ENCODE measurements at places on chromosomes 6 and 20.

GRCh38 chr20:61613917-61614705, 362.1 kb downstream of the CDH4 start:
- DNase-seq, result no peak

DNA sequence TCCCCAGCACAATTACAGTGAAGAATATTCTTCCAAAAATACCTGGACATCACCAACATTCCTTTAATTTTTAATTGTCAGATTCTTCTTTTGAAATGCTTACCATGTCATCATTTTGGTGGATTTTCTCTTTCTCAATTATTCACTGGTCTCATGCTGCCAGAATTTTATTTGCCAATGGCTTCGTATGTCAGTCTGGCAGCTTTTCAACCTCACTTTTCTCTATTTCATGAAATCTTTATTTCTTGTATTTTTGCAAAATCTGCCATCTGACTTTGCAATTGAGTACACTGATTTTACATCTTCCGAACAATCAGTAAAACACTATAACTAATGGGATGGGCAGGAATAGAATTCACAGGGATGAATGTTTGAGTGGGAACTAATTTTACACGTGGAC, 84.1 kb downstream of the BTBD9 start:
- no peak for DNase-seq

DNA sequence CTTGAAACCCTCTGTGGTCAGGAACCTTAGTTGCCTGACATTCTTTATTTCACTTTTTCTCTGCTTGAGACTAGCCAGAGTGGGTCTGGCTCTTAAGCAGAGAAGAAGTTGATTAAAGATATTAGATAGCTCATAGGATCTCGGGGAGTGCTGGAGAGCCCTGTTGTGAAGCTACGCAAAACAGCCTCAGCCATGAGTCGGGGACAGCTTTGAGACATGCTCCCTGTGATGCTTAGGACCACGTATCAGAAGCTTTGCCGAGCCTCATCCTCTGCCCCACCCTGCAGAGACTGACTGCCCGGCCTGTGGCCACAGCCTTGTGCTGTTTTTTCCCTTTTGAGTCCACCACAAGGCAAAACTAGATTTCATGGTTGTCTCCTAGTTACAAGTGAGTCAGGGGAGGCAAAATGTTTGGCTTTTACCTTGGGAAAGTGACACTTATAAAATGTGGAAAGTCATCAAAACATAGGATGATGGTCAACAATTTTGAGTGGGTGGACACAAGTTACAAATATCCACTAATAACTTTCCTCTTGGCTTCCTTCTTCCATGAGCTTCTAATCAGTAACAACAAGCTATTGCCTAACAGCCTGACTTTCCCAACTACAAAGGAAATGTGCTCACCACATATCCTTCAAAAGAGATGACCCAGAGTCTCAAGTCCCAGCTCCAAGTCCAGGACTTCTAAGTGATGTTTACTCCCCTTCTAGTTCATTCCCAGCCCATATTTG, 108.4 kb downstream of the JAG1 start:
- DNase-seq, result no peak

- DNase-seq, result no peak
Observed at GRCh38 chr6:24844903-24845302, 46.2 kb upstream of the ARMH2 start.

- DNase-seq, result no peak
Observed at GRCh38 chr20:44034965-44035635, 120.4 kb downstream of the TOX2 start.

DNA sequence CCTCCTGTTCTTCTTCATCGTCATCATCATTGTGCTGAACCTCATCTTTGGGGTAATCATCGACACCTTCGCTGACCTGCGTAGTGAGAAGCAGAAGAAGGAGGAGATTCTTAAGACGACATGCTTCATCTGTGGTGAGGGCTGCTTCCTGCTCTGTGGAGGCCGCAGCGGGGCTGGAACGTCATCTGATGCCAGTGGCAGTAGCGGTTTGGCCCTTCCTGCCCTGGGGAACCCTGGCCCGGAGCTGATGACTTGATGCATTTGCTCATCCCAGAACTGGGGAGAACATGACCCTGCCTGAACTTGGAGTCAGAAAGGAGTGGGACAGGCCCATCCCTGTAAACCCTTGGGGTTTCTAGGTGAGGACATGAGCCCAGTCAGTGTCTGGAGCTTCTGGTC, 18.7 kb downstream of the UQCC2 start:
- DNase-seq, result peak; percentile 36

- DNase-seq, result no peak
Observed at GRCh38 chr6:30645989-30646388, 944 bp upstream of the C6orf136 start.

DNA sequence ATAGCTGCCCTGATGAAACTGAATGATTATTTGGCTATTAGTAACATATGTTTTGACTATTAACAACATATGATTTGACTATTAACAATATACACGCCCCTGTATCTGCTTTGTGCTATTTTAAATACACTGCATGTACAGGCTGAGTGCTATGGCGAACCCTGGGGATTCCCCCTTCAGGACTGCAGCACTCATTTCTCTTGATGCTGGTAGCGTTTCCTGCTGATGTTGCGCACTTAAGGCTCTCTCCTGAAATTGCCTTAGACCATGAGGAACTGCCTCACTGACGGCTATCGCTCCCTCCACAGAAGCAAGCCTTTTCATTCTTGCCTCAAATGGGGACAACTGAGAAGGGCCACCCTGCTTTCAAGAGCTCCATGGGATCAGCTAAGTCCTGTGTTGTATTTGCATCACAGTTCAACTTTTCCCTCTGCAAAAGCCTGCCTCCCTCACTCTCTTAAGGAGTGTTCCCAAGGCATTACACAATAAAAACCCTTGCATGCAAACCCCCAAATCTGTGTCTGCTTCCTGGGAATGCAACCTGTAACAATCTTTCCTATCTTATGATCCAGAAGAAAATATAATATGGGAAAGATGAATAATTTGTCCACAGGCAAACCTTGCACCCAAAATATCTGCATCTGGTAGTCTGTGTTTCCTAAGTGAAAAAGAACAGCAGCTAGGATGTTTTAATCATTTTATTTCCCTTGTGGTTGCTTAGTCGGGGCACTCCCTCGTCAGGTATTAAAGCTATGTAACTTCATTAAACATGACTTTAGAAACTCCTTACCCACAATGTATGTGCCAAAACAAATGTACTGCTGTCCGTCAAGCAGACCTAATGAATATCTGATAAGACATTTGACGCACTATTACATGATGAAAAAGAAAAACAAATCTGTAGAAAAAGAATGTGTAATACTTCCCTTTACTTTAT, 456.4 kb downstream of the COL12A1 start:
- no peak for DNase-seq

DNA sequence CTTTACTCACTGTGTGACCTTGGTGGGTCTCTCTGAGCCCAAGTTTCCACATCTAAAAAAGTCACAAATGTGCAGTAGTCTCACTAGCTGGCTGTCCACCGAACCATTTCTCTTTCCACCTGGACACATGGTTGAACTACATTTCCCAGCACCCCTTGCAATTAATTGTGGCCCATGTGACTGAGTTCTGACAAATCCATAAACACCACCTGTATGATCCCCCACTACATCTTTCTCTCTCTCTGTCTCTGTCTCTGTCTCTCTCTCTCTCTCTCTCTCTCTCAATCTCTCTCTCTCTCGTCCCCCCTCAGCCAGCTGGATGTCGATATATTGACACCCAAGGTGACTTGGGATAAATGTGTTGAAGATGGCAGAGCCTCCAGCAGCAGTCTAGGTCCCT, 42.8 kb downstream of the SNHG17 start:
- DNase-seq, result no peak

DNA sequence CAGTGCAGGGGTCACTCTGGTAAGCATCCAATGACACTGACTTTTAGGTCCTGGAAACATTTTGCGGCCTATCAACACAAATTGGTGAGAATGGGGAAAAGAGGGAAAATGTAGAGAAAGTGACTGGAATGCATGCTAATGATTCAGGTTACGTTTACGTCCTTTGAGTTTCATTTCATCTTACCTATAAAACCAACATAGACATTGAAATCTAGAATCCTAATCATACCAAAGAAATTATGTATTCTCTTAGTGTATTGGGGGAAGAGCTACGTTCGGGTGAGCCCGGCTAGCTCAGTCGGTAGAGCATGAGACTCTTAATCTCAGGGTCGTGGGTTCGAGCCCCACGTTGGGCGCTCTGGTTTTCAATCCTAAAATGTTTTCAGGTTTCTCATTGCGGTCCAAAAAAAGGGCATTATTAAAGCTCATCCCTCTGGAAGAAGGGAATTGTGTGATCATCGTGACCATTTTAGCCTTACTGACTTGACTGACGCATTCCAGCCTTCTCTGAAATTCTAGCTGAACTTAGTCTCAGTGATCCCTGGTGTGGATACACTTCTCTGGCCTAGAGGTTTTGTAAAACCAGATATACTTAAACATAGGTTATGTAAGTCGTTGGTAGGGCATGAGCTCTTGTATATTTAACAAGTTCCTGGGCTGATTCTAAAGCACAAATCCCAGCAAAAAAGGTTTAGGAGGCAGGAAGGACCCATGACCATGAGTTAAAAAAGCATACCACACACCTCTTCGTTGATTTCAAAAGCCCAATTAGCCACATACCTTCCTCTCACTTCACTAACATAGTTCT, 18.3 kb downstream of the HMGN4 start:
- DNase-seq, result no peak

DNA sequence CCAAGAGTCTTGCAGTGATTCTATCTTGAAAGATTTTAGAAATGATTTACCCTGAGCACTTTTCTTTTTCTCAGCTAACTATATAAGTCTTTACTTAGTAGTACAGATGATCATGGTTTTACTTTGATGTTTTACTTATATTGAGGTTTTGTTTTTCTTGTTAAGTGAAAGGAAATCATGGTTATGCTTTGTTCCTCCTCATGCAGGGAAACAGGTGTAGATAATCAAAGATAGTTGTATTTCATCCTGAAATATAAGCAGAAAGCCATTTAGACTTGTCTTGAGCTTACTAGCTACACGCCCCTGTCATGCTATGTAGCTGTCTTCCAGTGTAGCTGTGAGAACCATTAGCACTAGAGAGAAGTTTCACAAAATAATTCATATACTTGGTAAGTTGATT, 113.9 kb downstream of the HIVEP1 start:
- DNase-seq, result no peak

DNA sequence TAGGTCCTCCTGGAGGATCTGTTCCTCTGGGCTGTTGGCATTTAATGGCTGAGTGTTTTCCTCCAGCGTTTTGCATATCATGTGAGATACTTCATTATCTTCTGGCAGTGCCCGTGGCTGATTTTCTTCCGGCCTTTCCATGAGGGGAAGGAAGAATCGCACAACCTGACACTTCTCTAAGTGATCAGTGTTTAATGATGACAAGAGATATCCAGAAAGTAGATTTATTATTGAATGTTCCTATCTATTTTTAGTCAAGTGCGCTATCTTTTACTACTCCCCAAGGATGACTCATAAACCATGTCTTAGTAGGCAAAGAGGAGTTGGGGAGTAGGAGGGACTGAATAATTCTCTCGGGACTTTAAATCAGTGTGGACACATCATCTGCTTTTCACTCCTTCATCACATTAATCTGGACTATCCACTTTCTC, 149.7 kb downstream of the PLCB4 start:
- DNase-seq, result no peak

DNA sequence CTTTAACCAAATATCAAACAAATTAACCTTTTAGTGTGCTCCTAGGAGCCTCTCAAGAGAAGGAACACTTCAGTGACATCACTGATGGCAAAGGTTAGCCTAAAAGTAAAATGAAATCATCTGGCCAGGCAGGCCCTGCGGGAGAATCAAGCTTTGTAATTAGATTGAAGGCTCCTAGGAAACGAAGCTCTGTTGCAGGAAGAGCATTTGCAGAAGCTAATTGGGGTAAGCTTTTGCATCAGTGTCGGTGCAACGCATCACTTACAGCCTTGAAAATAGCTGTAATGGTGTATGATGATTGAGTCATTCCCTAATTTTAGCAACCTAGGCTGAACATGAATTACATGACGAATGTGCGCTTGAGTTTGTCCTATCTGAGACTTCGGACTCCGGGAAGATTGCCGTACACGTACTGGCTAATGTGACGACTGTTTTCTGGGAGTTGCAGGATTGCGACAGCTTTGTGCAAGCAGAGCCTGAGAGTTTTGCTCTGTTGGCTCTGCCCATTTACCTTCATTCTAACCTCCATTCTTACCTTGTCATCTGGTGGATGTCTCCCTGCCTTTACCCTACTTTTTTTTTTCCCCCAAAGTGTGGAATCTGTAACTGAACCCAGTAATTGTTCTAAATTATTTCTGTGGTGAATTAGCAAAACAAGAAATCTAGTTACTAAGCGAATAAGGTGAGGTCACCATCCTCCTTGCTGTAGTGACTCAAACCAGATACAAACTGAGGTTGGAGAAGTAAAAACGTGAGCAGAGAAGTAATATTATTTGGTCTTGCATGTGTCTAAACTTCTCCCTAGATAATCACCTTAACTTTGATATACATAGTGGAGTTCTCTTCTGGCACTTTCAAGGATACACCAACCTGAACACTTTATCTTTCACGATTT, 675.9 kb upstream of the CITED2 start:
- DNase-seq, result no peak

GRCh38 chr6:44921798-44922197, 406.3 kb upstream of the RUNX2 start:
- no peak for DNase-seq

DNA sequence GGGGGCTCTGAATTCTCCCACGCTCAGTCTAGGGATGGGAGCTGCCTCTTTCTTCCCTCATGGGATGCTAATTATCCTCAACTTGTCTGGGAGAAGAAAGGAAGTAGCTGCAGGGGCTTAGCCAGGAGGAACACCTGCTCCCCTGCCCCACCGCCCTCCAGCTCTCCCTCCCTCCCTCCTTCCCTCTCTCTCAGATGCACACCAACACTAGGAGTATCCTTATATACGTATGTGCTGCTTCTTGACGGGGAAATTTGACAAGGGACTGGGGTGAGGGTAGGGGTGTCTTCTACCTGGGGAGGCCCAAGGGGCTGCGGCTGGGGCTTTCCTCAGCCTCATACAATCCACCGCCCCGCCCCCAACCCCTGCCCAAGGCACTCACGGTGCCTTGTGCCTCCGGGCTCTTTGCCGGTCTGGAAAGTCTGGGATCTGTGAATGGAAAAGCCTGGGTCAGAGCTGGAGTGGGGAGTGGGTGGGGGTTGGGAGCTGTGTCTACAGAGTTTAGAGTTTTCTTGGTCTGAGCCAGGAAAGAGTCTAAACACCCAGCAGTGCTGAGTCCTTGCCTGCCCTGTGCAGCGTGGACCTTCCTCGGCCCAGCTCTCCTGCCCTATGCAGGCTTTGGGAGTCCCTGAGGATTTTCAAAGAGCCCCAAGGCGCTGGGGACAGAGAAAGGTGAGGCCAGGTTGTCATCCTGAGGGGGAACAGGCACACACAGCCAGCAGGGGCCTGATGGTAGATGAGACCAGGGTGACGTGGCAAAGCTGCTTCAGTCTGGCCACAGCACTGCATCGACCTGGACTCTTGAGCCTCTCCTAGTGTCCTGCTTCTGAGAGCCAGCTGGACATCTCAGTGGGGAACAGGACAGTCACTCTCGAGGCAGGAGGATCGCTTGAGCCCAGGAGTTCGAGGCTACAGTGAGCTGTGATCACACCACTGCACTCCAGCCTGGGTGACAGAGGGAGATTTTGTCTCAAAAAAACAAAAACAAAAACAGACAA, 29.3 kb upstream of the EMILIN3 start:
- DNase-seq, result no peak

- no peak for DNase-seq
Observed at GRCh38 chr6:85594197-85594930, 706 bp upstream of the SNX14 start.
